ENCODE measurements at places on chromosomes 11 and 22.

DNA sequence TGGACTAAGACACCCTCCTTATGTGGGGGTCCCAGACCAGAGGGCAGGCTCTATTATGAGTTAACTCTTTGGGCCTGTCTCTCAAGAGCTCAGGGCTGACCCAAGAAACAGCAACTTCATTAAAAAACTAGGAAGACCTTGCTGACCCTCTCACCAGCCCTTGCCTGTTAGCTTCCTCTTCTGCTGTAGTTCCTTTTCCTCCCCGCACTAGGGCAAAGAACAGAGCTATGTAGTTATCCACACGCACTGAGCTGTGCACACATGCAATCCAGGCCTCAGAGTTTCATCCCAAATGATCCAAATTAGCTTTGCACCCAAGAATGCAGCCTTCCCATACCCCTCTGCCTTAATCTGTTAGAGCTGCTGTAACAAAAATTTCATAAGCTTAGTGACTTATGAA, 539.6 kb upstream of the CADM1 start:
- no peak for DNase-seq

DNA sequence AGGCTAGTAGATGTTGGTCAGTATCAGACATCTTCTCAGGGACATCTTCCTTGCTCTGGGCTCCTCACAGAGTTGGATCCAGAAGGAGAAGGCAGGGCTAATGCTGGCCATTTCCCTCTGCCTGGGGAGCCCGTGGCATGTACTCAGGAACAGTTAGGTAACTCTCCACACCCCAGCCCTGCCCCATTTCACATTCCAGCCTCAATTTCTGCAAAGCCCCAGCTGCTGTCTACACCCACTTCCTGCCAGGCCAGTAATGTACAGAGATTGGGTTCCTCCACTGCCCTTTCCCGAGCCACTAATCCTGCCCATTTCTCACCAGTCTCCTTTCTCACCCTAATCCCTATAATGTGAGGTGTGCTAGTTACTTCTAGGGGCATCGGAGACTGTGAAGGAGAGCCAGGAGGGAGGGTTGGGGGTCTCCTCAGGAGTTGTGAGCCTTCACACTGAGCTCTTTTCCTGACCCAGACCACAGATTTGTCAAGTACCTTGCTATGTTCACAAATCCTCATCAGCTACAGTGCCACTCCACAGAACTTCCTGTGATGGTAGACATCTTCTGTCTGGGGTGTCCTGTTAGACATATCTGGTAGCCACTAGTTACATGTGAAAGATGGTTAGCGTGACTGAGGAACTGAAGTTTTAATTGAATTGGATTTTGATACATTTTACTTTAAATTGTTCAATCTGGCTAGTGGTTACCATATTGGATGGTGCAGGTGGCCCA, 1.3 kb upstream of the SEC14L3 start:
- no peak for DNase-seq

- DNase-seq, result no peak
Measured at GRCh38 chr22:31083377-31083768, 2.3 kb downstream of the SMTN start.

GRCh38 chr11:119671051-119671450, 57.9 kb downstream of the NECTIN1 start:
- DNase-seq, result no peak

- DNase-seq, result no peak
Measured at GRCh38 chr11:118263695-118264568, at the start of gene MPZL2. Gene MPZL2, minus strand, starts transcription at chr11:118264297. Its CDS starts 144 bp downstream, at chr11:118264153.

DNA sequence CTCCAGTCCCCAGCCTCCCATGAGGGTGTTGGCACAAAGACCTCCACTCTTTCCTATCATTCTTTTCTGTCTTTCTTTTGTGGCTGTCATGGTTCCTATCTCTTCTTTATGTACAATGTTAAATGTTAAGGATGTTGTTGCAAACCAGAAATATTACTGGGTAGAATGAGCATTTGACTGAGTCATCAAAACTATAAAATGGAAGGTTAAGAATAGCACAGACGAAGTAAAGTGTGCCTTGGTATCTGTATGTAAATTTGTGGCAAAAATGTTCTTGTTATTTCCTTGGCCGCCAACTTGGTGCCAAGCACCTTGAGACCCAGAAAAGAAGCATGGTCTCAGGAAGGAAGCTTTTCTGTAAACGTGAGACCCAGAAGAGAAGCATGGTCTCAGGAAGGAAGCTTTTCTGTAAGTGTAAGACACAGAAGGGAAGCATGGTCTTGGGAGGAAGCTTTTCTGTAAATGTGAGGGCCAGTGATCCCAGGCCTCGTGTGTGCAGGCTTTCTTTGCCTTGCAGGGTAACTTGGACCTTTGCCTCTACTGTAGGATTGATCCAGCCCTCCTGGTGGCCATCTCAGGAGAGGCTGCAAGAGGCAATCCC, 6.7 kb upstream of the PKP3 start:
- no peak for DNase-seq

GRCh38 chr22:21837248-21837979, 30.0 kb downstream of the MAPK1 start:
- no peak for DNase-seq

DNA sequence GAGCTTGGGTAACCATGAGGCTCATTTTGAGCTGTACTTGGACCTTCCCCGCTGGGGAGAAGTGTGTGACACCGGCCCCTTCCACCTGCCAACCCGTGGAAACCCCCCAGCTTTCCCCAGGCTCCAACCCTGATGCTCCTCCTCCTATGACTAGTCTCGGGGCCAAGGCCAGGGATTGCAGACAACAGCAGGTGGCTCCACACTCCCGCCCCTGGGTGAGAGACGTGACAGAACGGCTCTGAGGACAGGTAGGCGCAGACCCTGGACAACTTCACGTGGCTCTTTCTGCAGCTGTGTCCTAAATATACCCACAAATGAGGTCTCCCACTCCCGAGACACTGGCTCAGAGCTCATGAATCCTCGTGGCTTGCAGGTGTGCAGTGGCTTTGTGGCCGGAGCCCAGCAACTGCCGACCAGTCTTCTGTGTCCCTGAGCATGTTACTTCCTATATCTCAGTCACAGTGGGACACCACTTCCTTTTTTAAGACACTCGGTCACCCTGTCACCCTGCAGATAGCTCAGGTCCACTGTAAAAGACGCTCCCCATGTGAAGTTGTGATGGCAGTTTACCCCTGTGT, 55.2 kb downstream of the NECTIN1 start:
- no peak for DNase-seq

DNA sequence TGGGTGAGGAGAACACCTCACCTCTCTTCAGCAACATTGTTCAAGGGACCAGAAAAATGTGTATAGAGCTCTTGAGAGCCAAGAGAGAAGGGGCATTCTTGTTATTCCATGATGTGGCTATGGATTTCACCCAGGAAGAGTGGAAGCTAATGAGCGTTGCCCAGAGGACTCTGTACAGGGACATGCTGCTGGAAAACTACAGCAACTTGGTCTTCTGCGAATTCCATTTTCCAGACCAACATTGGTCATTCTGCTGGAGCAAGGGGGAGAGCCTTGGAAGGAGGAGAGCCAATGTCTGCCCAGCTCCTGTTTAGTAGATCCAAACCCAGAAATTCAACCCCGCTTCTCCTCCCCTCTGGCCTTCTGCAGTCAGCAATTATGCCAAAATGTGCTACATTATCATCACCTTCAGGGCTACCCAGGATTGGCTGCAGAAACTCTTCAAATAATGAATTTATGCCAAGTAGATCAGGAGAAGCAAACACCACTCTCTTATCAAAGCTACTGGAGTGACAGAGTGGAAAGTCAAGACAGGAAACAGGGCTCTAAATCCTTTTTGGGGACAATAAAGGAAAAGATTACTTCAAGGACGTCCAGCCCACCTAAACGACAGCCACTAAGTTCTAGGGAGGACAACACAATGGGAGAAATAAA, 707.5 kb upstream of the LUZP2 start:
- no peak for DNase-seq

DNA sequence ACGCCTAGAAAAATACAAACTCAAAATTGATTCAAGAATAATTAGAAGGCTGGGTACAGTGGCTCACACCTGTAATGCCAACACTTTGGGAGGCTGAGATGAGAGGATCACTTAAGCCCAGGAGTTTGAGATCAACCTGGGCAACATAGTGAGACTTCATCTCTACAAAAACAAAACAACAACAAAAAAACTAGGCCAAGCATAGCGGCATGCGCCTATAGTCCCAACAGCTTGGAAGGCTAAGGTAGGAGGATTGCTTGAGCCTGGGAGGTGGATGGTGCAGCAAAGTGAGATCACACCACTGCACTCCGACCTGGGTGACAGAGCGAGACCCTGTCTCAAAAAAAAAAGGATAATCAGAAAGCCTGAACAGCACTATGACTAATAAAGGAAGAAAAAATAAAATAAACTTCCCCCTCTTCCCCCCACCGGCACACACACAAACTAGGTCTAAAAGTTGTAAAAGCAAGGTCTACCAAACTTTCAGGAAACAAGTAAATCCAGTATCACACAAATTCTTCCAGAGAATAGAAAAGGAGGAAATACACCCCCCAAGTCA, 35.8 kb downstream of the RRAS2 start:
- DNase-seq, result no peak
